ENCODE measurements at places on chromosomes 11 and 22.

DNA sequence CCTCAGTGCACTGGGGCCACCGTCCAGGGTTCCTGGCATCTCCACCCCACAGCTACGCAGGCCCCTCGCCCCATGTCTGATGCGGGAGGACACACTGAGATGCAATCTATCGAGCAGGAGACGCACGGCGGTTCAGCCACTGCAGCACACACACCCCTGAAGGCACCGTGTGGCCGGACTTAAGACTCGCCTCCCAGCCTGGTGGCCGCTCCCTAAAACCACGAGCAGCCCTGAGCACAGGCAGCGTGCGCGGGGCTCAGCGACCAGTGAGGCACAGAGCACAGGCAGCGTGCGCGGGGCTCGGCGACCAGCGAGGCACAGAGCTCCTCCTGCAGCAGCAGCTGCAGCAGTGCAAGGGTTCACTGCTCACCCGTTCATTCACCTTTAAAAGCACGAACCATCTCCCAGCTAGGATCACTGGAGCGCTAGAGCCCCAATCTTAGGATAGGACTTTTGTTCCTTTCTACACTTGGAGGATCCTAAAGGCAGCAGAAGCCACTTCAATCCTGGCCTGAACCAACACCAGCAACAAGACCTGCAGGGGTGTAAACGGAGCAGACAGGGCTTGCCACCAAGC is 31.4 kb downstream of the TOLLIP start:
- DNase-seq: no peak

GRCh38 chr11:70760416-70761020 is 362.2 kb downstream of the CTTN start:
- peak; percentile 35 for DNase-seq

- no peak for DNase-seq
Measured at GRCh38 chr11:128513915-128514681, 73.3 kb downstream of the ETS1 start.

- DNase-seq: no peak
Measured at GRCh38 chr11:82631722-82632630, 101.7 kb downstream of the FAM181B start.

GRCh38 chr11:118592616-118593367 is 14.6 kb upstream of the PHLDB1 start:
- no peak for DNase-seq

DNA sequence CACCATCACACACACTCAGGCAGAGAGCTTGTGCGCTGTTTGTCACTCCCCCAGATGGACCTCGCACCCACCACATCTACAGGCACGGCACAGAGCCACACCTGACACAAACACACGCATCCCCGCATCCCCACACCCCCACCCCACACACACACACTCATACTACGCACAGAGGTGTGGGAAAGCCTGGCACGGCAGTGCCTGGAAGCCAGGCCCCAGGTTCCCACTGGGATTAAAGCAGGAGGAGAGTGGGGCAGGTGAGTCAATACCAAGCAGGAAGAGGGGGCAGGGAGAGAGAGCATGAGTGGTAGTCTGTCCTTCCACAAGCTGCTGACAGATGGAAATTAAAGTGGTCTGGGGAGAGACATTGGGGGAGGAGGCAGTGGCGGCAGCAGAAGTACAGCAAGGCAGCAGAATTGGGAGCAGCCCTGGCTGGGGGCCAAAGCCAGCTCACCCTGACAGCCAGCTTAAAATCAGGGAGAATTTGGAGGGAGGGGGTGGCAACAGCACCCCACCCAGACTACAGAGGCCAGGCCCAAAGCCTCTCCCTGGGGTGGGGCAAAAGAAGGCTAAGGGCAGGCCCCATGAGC is 20.7 kb downstream of the TNKS1BP1 start:
- no peak for DNase-seq

DNA sequence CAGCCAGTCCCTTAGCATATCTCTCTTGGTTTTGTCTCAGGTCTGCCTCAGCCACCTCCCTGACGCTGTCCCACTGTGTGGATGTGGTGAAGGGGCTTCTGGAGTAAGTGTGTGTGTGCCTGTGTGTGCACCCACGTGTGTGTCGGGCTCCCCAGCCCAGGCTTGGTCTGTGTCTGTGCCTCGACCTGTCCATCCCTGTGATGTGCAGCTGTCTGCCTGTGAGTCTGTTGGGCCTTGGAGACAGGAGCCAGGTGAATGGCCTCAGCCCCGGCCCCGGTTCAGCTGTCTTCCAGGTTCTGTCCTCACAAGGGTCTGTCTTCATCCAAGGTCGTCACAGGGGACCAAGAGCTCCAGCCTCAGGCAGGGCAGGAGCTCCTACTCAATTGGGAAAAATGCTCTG is 9.8 kb downstream of the ATG16L2 start:
- no peak for DNase-seq

GRCh38 chr22:38080850-38081635 is 2.9 kb downstream of the SLC16A8 start:
- peak; percentile 82 for DNase-seq

DNA sequence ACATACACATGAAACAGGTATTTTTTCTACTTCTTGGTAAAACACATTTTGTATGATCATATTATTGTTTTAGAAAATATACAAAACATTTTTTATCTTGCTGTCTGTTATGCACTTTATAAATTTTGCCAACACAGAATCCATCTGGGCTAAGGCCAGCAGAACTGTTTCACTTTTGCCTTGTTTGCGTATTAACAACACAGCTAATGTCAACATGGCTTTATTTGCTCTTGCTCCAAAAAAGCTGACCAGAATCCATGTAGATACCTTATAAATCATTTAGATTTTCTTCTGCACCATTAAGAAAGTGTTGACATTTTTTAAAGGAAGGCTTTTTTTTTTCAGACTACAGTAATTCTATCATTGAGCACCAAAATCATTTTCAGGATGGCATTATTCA is 58.1 kb upstream of the PGR start:
- DNase-seq: no peak

DNA sequence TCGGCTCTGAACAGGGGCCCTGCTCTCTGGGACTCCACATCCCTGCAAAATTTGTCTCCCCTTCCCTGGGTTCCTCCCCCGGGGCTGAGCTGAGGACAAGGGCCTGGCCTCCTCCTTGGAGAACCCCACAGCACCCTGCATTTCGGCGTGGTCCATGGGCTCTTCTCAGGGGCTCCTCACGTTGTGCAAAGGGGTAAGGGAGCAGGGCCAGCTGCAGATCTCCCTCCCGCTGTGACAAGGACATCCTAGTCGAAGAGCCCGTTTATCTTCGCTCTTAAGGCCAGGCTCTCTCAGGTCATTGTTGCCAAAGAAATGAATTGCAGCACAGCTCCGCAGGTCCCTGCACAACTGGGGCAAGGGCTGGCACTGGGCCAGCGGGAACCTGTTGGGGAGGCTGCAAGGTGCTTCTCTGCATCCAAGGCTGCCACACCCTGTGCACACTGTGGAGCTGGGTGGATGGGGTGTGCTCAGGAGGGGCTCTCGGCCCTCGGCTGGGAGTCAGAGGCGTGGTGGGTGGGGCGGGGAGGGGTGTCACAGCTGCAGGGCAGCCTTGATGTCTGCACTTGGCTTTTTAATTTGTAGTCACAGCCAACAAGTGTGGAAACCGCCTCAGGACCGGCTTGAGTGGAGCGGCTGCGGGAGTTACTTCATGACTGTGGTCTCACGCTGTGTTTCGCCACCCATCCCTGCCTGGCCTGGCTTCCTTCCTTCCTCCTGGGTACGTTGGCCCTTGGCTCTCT is 26.6 kb upstream of the SEPTIN5 start:
- peak; percentile 36 for DNase-seq

DNA sequence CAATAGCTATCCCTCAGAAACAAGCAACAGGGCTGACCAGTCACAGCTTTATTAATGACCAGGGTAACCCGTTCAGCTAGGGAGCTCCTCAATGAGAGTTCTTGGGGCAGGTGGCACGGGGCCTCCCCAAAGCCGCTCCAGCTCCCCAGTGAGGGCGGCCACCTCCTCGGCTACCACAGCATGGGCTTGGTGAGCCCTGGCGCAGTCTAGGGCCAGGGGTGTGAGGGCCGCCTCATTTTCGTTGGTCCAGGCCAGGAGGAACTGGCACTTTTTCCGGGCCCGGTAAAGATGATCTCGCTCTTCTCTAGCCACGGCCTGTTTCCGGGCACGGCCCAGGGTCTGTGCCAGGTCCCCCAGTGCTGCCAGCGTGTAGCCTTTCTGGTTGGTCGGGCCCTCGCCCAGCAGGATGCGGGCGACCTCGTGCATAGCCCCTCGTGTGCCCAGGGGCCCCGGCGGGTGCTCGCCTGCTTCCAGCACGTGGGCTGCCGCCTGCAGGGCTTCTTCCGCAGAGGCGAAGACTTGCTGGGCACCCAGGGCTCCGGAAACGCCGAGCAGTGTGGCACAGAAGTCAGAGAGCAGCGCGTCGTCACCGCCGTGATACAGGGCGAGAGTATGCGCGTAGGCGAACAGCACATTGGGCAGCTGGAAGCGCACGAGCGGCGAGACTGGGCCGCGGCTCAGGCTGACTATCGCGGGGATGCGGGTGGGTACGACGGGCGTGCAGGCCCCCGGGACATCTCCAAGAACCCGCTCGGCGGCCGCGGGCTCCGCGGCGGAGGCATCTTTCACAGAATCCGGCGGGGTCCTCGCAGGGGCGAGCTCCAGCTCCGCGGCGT is 913 bp downstream of the ZNHIT2 start:
- peak; percentile 80 for DNase-seq

DNA sequence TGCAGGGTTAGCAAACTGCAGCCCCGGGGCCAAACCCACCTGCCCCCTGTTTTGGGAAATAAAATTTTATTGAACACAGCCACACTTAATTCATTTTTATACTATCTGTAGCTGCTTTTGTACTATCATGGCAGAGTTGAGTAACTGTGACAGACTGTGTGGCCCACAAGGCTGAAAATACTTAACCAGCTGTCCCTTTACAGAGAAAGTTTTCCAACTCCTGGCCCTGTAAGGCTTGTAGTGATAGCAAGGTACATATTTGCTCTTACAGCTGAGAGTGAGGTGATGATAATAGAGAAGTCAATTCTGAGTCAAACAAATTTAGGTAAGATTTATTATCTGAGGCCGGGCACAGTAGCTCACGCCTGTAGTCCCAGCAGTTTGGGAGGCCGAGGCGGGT is 87.4 kb upstream of the SLC6A5 start:
- DNase-seq: no peak

DNA sequence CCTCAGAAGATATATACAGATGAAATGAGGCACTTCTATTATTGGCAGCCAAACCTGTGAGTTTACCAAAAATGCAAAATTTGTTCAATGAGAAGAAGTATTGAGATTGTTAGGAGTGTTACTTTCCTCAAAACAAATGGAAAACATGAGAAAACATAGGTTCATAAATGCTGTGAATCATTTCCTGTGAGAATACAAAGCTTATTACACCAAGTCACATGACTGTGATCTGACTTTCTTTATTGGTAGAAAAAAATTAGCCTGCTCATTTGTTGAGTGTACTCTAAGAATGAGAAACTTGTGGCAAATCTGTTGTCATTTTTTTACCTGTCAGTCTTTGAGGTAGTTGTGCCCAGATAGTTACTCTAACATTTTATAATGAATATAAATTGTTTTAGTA is 215.1 kb downstream of the TMEM135 start:
- DNase-seq: no peak

GRCh38 chr11:119470317-119471291 is 47.6 kb upstream of the THY1 start:
- peak; percentile 32 for DNase-seq

- no peak for DNase-seq
Measured at GRCh38 chr22:36334821-36335603, 52.8 kb downstream of the MYH9 start.

DNA sequence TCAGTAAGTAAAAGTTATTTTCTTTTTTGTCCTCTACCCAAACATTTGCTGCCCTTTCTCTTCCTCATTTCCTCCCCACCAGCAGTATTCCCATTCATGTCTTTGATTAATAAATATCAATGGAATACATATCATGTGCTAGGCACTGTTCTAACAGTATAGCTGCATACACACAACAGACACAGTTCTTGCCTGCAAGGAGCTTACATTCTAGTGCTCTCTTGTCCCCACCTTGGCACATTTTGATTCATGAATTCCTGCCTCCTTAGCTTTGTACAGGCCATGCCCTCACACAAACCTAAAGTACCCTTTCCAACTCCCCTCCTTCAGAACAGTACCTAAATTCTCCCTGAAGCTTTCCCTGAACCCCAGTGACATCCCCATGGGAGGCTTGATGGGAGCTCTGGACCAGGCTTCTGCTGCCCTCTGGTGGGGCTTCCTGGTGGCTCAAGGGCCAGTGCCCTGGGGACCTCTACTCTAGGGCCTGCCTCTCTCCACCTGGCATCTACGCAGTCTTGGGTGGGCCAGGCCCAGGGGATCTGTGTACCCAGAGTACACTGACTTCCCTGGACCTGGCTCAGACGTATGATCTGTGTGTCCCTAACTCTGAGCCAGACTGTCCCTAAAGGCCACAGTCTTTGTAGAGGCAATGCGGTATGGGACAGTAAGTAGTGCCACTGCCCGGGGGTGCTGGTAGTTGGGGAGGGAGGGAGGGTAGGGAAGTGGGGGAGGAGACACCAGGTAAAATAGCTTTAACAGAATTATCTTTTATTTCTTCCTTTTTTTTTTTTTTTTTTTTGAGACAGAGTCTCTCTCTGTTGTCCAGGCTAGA is 14.1 kb downstream of the RPS13 start:
- peak; percentile 93 for DNase-seq

DNA sequence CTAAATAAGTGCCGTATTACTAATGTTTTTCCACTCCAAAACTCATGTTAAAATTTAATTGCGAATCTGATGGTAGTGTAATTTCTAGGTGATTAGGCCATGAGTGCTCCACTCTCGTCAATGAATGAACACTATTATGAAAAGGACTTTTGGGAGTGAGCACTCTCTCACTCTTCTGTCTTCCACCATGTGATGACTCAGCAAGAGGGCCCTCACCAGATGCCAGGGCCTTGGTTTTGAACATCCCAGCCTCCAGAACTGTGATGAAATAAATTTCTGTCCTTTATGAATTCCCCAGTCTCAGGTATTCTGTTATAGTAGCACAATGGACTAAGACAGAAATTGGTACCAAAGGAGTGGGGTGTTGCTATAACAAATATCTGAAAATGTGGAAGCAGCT is 8.1 kb downstream of the JRKL start:
- DNase-seq: no peak

GRCh38 chr11:72072348-72072747 is 8.0 kb downstream of the NUMA1 start:
- DNase-seq: no peak

DNA sequence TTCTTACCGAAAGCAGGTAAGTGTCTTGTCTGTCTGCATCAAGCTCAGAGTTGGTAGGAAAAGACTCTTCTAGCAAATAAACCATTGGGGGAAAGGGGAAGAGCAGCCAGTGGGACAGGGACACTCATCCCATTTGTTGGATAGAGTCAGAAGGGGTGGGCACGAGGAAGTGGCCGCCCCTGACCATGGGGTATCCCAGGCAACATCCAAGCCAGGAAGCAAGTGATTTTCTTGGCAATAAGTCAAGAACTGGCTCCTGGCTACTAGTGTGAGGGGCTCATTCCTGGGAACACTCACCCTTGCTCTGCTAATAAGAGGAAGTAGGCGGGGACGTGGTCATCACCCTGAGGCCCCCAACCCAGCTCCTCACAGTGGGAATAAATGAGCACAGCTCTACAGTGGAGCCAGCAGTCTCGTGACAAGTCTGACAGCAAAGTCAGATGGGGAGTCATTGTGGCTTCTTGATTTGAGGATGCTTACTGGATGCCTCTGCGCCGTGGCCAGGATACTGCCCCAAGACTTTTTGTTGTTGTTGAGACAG is 6.7 kb downstream of the SLC25A18 start:
- peak; percentile 75 for DNase-seq

Data from endodermal cell (in vitro differentiated cells).